LNCaP clone FGC (cell line): ENCODE measurements at places on chromosomes 5 and 9.

DNA sequence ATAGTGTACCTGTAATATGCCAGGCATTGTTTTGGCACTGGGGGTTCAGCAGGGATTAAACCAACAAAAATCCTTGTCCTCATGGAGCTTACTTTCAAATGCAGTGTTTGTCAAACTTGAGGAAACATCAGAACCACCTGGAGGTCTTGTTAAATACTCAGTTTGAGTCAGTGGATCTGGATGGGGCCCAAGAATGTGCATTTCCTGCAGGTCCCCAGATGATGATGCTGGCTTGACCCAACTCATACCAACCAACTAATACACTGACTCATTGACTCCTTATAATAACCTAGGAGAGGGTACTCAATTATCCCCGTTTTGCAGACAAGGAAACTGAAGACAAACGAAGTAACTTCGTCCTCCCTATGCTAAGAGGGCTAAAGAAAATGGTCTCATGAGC is 11.3 kb downstream of the WWC1 start:
- DNase-seq = no peak

DNA sequence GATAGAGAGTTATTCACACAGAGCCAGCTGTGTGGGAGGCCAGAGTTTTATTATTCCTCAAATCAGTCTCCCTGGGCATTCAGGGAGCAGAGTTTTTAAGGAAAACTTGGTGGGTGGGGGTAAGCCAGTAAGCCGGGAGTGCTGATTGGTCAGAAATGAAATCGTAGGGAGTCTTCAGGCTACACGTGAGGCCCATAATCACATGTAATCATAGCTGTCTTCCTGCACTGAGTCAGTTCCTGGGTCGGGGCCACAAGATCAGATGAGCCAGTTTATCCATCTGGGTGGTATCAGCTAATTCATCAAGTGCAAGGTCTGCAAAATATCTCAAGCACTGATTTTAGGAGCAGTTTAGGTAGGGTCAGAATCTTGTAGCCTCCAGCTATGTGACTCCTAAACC is 10.8 kb upstream of the TTC39B start:
- no peak for DNase-seq

DNA sequence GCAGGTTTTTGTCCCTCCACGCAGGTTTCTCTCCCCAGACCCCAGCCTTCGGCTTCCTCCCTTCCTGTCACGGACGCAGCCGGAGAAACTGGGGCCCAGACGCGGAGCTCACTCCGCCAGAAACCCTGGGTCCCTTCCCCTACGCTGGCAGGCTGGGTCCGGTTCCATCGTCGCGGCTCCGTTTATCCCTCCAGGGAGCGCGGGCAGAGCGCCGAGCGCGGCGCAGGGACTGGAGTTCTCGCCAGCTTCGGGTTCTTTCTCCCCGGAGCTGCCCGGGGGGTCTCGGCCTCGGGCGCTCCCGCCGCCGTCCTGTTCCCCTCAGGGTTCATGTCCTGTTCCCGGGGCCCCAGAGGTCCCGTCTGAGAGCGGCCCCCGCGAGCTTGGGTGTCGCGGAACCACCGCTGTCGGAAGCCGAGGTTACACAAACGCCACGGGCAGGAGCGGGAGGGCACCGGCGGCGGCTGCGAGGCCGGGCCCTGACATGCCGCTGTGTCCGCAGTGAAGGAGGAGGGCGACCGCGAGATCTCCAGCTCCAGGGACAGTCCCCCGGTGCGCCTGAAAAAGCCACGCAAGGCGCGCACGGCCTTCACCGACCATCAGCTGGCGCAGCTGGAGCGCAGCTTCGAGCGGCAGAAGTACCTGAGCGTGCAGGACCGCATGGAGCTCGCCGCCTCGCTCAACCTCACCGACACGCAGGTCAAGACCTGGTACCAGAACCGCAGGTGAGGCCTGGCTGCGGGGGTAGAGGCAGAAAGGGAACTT is 4.6 kb downstream of the BARHL1 start:
- DNase-seq = no peak

GRCh38 chr9:119526698-119527097 is 157.5 kb upstream of the BRINP1 start:
- DNase-seq = no peak
